Activated naive CD4-positive, alpha-beta T cell (primary cell): ENCODE measurements at places on chromosomes 4 and X.

- no peak for DNase-seq
These were observed 7.6 kb downstream of the ACSL1 start for GRCh38 chr4:184818216-184818564.

- no peak for DNase-seq
These were observed 51.6 kb downstream of the MAML3 start for GRCh38 chr4:140102421-140102820.

DNA sequence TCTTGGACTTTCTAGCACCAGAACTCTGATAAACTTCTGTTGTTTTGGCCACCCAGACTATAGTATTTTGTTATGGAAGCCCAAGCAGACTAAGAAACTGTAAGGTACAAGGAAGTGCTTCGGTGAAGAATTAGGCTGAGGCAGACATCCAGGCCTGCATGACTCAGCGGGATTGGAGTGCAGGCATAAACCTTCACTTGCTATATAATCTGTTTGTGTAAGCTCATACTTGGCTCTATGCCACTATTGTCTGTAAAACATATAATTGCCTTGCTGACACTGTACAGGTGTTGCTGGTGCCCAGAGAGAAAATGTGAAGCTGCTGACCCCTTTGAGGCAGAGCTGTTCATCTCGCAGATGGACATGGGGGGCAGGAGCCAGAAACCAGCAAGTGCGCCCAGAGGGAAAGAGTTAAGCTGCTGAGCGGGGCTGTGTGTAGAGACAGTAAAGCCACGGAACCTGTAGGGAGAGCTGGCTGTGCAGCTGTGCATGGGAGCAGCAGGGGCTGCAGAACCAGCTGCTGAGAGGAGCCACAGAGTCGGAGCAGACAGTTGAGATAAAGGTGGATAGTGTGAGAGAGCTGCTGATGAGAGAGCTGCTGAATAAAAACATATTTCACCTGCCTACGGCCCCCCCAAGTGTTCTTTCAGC is 96.2 kb downstream of the RBM46 start:
- no peak for DNase-seq

DNA sequence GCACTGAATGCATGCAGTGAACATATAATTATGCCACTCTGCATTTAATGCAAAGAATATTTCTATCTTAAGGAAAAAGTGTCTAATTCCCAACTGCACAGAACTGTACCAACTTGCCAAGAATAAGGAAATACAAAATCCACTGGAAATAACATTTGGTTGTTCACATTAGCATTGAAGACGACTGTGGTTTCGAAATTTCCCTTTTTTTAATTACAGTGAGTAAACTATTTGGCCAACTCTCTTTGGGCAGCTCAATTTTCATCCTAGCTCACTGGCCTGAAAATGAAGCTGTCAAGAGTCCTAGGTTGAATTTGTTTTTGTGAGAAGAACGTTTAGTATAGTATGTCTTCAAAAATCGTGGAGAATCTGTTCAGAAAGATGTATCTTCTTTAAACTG is 81.6 kb upstream of the MID1 start:
- DNase-seq = no peak

- no peak for DNase-seq
These were observed 29.8 kb downstream of the PRSS12 start for GRCh38 chr4:118322831-118323502.

- DNase-seq = no peak
These were observed 44.5 kb downstream of the MAGEB16 start for GRCh38 chrX:35842674-35843073.

DNA sequence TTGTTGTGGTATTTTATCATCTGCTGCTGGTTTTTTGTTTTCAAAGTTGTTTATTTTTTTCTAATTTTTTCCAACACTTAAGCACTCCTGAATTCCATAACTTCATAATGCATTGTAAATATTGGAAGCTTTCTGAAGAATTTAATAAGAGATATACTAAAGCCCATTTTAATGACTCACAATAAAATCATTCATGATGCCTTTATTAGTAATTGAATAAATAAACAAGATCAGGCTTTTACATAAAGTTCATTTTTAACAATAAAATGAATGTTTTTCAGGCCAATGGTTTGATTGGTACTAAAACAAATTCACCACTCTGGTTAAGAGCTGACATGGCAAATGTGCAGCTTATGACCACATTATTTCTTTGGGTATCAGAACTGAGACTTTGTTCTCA is 408.2 kb upstream of the SMIM31 start:
- no peak for DNase-seq

DNA sequence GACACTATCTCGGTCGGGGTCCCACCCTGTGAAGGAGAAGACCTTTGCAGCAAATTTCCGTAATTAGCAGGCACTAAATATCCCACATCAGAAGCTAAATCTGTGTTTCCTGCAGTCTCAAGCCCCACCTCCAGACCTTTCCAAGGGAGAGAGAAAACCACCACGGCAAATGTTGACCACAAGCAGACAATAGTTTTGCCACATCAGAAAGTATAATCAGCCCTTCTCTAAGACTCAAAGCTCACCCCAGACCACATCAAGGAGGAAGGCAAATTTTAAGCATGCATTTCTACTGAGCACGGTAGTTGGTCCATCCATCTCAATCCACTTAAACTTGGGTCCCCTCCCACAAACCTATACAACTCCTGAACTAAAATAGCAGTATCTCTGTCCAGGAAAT is 398.5 kb downstream of the GPM6A start:
- DNase-seq = no peak
